ENCODE measurements at places on chromosomes 4 and X.

GRCh38 chr4:163127621-163128020 is 39.1 kb downstream of the NAF1 start:
- no peak for DNase-seq

DNA sequence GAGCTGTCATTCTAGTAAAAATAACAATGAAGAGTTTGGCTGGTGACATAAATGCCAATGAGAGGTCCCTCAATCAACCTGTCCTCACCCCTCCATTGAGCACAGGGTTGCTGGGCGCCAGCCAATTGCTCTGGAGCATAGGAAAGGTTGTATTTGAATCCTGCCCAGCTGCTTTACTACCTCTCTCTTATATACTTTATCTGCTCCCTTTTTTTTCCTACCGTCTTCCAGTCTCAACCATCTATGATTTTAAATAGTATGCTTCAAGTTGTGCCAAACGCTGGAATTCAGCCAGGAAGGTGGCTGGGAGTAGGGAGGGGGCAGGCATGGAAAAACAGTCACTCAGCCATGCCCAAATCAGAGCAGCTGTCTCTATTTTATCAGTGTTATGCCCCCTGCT is 153.8 kb downstream of the NR3C2 start:
- DNase-seq, result no peak

DNA sequence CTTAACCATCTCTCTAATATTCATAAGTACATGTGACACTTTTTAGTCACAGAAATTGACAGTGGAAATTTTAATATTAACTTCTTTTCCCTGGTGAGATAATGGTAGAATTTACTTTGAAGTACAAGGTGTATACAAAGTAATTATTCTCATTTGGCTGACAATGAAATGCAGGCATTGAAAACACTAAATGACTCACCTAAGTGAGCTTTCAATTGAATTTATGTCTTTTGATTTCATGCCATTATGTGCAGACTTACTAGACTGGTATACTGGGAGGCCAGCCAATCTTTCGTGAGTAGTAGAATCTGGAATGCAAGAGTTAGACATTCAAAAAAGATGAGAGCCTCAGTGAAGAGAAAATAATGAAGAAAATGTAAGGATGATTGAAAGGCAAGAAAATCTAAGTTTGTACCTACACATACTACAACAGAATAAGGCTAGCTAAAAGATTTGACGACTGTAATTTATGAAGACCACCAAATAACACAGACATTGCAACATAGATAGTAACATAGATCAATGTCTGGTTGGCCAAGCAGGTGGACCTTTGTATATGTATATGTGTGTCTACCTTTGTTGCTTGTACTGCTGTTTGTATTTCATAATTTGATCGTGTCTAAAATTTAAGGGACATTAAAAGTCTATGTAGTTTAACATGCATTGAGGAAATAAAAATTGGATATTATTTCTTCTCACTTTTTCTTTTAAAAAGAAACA is 459.7 kb downstream of the IL15 start:
- DNase-seq, result no peak

DNA sequence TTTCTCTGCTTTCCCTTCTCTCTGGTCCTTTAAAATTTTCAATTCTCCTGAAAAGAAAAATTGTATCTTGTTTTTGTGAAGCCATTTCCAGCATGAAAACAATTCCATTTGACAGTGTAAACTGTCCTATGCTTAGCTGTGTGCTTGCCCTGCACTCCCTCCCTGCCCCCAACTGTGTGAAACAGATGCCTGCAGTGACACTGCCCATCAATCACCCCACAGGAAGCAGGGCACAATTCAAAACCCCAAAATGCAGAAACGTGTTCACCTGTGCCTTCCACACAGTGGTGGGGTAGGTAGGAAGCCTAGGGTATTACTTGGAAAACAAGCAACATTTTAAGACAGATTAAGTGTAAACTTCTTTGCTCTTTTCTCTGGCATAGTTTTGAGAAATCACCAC is 6.2 kb upstream of the FHDC1 start:
- DNase-seq, result no peak

DNA sequence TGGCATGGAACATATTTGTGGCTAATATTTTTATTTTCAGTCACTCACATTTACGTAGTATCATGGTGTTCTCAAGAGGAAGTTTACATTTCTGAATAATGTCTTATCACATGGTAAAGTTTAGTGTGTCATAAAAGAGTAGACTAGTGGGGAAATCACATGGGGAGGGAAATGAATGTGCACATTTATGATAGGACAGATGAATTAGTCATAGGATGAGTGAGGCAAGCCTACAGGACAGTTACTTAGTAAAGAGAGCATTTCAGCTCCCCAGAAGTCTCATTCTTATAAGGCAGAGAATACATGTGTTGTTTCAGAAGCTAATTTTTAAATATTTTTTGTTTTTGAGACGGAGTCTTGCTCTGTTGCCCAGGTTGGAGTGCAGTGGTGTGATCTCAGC is 6.2 kb downstream of the GK start:
- no peak for DNase-seq

DNA sequence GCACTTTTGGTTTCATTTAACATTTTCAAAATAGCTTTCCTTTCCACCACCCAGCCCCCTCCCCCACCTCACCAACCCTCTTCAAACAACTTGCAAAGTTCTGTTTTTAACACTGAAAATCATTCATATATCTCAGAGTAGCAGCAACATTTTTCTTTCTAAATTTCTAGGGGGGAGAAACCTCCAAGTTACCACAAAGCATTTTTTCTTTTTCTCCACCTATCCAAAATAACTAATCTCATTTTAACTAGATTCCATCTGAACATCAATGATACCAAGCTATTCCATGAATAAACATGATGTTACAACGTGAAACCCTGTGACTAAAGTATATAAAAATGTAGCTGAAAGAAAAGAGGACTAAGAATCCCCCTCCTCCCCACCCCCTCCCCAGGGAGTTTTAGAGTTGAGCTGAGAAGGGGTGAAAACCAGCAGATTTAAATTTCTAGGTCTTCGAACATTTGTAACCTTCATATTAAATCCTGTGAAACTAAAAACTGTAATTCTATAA is 5.2 kb downstream of the LDB2 start:
- no peak for DNase-seq

- DNase-seq, result no peak
These were observed at the start of gene PITX2 for GRCh38 chr4:110622841-110623717. Gene PITX2 (minus strand): TSS chr4:110623077. CDS start chr4:110622460, 617 bp downstream.

- DNase-seq, result no peak
These were observed 239.9 kb upstream of the TEX13A start for GRCh38 chrX:105460376-105460775.

- DNase-seq, result no peak
These were observed 341.8 kb downstream of the RAPGEF2 start for GRCh38 chr4:159444678-159445077.

Measured in stimulated activated CD8-positive, alpha-beta memory T cell treated with anti-CD3 and anti-CD28 coated beads, Interleukin-4, amount 100 ng/mL, for 4 hours (primary cell).